Stimulated activated CD4-positive, alpha-beta T cell treated with anti-CD3 and anti-CD28 coated beads, Interleukin-12 subunit alpha, Interleukin-12 subunit beta, amount 100 ng/mL, for 48 hours (primary cell): ENCODE measurements at places on chromosomes 5 and 9.

- DNase-seq: peak; percentile 23
Measured at GRCh38 chr9:91734371-91734981, 215.6 kb downstream of the ROR2 start.

- DNase-seq: no peak
Measured at GRCh38 chr9:5044160-5044559, 59.1 kb downstream of the JAK2 start.

DNA sequence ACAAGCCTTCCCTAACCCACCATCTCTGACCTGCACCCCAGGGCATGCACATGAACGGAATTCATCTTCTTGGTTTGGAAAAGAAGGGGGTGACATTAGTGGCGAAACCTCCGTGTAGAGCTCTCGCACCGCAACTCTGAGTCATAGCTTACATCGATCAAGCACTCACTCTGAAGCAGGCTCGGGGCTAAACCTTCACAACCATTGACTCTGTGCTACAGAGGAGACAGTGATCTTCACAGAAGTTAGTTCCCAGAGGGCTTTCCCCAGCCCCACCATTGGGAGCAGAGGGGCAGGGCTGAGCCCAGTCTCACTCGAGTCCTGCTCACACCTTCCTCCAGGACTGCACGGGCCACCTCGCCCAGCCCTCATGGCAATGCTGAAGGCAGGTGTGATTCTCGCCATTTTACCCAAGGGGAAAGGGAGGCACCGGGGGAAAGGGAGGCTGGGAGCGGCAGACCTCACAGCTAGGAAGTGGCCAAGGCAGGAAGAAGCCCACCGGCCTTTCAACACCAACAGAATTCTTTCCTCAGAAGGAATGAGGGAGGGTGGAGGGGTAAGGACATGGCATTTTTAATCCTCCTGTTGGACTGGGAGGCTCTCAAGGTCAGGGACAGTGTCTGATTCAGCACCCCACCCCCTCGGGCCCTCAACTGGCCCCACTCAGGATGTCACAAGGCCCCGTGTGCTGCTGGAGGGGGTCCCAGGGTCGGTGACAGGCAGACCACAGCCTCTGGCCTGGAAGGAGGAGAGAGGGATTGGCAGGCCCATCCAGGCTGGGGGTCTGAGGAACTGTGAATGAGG lies 25.9 kb upstream of the IL17B start:
- DNase-seq: no peak

DNA sequence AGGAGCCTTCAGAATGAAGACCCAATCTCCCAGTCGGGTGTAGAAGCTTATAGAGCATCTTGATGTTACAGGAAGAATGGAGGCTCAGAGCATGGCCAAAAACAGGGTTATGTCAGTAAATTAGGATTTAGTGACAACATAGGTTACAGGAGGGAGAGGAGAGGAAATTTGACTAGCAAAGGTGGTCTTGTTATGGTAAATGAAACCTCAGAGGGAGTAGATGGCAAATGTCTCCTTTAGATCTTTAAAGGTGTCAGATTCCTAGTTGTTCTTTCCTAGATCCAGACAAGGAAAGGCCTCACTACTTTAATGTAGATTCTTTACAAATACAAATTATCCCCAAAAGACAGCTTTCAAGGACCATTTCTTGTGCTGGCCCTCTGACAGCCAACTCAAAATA lies 465.0 kb downstream of the DMRTA1 start:
- DNase-seq: no peak

DNA sequence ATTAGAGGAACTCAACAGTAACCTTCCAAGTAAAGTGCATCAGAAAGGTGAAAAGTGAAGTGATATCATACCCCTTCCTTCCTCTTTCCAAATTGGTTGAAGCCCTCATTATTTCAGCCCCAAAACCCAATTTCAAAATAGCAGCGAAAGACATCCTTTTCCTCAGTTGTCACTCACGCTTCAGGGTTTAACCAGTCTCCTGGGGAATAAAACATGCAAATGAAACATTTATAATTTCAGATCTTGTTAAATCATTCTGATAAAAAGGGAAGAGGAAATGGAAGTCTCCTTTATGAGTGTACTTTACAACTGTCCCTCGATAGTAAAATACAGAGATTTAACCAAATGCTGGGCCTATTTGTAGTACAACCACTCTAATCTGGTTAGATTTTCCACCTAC lies 22.5 kb downstream of the TRPM6 start:
- no peak for DNase-seq

DNA sequence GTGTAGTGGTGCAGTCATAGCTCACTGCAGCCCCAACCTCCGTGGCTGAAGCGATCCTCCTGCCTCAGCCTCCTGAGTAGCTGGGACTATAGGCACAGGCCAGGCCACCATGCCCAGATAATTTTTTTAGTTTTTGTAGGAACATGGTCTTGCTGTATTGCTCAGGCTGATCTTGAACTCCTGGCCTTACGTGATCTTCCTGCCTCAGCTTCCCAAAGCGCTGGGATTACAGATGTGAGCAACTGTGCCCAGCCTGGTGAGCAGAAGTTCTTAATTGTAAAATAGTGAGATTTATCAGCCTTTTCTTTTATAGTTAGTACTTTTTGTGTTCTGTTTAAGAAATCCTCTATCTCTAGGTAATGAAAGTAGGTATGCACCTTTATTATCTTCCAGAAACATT lies 42.5 kb downstream of the NUP214 start:
- no peak for DNase-seq

GRCh38 chr5:80696450-80696849 lies 41.7 kb upstream of the DHFR start:
- DNase-seq: no peak

GRCh38 chr9:95587021-95587964 lies 70.5 kb upstream of the PTCH1 start:
- no peak for DNase-seq

- no peak for DNase-seq
Measured at GRCh38 chr9:125515983-125516940, 190.7 kb downstream of the MAPKAP1 start.

GRCh38 chr9:134591082-134591571 lies 50.5 kb upstream of the COL5A1 start:
- no peak for DNase-seq

GRCh38 chr5:160297004-160297403 lies 15.4 kb downstream of the CCNJL start:
- DNase-seq: no peak

DNA sequence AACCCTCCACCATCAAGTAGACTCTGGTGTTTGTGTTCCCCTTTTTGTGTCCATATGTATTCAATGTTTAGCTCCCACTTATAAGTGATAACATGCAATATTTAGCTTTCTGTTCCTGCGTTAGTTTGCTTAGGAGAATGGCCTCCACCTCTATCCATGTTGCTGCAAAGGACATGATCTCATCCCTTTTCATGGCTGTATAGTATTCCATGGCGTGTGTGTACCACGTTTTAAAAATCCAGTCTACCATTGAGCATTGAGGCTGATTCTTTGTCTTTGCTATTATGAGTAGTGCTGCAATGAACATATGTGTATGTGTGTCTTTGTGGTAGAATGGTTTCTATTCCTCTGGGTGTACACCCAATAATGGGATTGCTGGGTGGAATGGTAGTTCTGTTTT lies 140.1 kb downstream of the BASP1 start:
- no peak for DNase-seq

DNA sequence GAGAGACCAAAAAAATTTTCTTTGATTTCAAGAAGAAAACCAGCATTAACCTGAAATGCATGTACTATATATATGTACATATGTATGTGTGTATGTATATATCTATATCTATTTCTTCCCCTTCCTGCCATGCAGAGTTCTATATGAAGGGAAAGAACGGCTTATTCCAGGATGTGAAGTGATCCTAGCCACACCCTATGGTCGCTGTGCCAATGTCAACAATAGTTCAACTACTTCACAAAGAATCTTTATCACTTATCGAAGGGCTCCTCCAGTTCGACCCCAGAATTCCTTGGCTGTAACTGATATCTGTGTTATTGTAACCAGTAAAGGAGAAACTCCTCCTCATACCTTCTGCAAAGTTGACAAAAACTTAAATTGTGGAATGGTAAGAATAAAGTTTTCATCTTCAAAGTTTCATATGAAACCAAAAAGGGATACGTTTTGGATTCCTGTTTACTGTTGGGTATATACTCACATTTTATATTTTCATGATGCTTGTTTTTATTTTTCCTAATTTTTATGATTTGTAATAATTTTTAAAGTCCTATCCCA lies 56.2 kb downstream of the DENND4C start:
- DNase-seq: no peak

- DNase-seq: no peak
Measured at GRCh38 chr5:99061711-99062110, 132.9 kb upstream of the CHD1 start.

GRCh38 chr9:13387734-13388067 lies 108.2 kb upstream of the MPDZ start:
- no peak for DNase-seq

DNA sequence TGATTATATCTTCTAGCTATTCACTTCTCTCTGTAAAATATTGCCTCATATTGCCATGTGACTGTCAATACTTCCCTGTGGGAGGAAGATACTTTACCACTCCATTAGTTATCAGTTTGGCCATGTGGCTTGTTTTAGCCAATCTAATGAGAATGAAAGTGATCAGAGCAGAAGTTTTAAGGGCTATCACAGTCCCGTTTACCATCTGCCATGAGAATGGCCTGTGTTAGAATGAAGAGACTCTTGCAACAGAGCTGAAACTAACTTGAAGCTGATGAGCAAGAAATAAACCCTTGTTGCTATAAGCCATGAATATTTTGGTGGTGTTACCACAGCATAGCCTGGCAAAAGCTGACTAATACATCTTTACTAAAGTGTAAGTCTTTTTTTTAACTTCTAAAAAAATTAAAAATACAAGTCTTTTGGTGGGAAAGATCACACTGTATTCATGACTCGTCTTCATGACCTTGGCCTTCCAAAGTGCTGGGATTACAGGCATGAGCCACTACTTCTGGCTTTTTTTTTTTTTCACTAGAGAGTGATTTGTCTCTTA lies 68.0 kb upstream of the CTNNA1 start:
- no peak for DNase-seq

GRCh38 chr5:95934207-95934804 lies 27.3 kb downstream of the ELL2 start:
- no peak for DNase-seq

GRCh38 chr5:164663198-164663989 lies 1158.0 kb downstream of the MAT2B start:
- no peak for DNase-seq

- no peak for DNase-seq
Measured at GRCh38 chr9:135882011-135882410, 25.3 kb downstream of the CAMSAP1 start.
